CD4-positive, alpha-beta T cell treated with Interleukin-17A for 4 hours (primary cell): ENCODE measurements at places on chromosomes 3 and 15.
A peak's percentile ranks its signal among the peaks of the same experiment; 100 is the strongest.

GRCh38 chr3:45938864-45939263 lies 4.4 kb upstream of the CXCR6 start:
- peak; percentile 92 for DNase-seq

GRCh38 chr3:57179580-57180410 lies 14.6 kb upstream of the IL17RD start:
- DNase-seq = no peak

DNA sequence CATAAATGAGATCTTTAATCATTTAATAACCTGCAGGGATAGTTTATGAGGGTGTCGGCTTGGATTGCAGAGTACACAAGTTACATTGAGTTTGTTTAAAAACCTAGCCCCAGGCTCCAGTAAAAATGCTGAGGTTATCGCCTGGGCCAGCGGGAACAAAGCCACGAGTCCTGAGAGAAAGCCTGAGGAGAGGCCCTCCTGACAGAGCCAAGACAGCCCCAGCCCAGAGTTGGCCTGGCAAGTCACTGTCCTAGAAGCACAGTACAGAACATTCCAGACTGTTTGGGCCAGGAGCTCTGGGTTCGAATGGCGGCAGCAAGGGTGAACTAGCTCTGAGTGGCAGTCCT lies 32.4 kb downstream of the SEC61A1 start:
- no peak for DNase-seq

DNA sequence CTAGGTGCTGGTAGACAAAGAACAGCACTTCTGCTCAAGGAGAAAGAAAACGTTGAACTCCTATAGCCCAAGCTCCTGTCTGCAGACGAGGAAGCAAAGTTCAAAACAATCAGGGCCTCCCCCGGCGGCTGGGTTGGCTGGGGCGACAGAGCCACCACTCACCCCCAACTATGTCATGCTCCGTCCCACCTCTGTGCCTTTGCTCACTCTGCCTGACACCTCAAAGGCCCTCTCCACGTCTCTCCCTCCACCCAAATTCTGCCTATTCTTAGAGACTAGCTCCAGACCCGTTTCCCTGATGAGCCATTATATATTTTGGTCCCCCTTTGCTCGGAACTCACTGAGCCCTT lies 304.3 kb downstream of the TLE3 start:
- DNase-seq = no peak

DNA sequence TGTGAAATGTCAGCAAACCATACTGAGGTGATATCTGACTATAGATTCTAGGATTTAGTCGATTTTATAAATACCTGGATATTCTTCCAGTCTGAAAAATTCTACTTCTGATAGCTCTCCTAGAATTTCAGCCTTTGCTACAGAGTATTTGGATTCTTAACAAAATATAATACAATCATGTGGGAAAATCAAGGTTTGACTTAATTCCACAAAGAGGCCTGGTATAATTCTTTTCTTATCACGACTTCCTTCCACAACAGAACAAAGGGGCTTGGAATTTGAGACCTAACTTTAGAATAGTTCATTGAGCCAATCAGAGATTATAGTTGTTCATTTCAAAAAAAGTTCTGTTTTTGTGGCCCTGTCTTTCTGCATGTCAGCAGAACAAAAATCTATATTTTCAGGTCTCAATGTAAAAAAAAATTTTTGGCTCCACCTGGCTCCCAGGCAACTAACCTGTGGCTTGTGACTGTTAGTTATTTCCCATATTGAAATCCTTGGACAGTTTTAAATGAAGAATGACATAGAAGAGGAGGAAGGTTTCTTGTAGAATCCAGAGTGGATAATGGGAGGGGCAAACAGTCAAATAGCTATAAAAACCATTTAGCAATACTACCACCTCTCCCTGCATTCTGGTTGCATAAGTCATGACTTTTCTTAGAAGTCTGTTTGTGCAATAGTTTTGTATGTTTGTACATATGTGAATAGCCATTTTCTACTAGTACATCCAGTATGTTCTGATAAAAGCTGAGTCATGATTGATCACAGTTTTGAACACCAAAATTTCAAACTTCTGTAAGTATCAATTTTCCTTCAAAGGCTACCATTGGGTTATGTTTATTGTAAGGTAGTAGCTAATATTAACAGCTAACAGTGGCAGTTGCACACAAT lies 4.0 kb downstream of the TM4SF1 start:
- DNase-seq = no peak

DNA sequence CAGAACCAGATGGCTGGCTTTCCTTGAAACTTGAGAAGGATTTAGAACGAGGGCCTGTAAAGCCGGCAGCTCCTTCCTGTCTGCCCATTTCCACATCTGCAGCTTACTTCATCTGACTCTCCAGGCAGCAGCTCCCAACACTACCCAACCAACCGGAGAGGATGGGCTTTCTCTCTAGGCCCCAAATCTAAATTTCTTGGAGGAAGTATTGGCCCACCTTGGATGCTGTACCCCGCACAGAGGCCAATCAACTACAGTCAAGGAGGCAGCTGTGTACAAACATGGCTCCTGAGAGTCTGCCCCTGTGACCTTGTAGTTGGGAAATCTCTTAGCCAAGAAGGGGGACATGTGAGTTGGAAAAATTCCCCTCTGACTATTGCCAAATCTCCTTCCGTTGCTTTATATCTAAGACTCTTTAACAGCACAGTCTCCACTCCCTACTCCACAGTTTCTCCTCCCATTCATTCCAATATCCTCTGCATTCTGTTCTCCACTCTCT lies 8.0 kb upstream of the ACAP2 start:
- no peak for DNase-seq

- no peak for DNase-seq
These were observed 638 bp upstream of the TBC1D5 start for GRCh38 chr3:17742880-17743657.

GRCh38 chr3:127990461-127990860 lies 61.8 kb upstream of the SEC61A1 start:
- DNase-seq = no peak

GRCh38 chr3:46104706-46105105 lies 77.4 kb upstream of the XCR1 start:
- no peak for DNase-seq

GRCh38 chr3:15404767-15405166 lies 22.6 kb downstream of the METTL6 start:
- no peak for DNase-seq

GRCh38 chr3:9349321-9350117 lies 13.3 kb upstream of the THUMPD3 start:
- no peak for DNase-seq

DNA sequence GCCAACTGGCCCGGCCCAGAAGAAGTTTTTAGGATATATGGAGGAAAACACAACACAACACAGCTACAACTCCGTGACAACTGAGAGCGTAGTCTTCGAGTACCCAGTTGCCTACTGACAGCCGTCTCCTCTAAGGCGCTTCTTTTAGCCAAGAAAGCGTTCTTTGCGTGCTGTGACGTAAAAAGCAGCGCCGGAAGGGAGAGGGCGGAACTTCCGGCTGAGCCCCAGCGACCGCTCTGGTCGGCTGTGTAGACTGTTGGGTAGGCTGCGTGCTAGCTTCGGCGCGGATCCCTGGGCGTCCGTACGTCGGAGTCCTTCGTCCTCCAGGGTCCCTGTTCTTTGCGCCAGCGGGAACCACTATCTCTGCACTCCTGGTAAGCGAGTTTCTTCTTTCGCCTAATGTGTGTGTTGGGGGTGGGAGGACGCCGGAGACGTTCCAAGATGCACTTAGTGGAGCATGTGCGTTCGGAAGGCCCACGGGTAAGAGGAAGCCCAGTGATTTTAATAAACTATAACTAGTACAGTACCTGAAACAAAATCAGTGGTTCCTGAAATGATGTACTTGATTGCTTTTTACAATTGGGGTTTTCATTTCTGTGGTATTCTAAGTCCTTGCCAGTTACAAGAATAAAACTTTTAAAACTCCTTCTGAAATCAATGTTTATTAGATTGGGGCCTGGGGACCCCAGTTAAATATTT lies at the start of gene TRMT10C:
Gene TRMT10C, plus strand, starts transcription at position 239 of the 699 bp plus-strand sequence. CDS start 2,914 bp downstream, outside the sequence.
- peak; percentile 92 for DNase-seq

DNA sequence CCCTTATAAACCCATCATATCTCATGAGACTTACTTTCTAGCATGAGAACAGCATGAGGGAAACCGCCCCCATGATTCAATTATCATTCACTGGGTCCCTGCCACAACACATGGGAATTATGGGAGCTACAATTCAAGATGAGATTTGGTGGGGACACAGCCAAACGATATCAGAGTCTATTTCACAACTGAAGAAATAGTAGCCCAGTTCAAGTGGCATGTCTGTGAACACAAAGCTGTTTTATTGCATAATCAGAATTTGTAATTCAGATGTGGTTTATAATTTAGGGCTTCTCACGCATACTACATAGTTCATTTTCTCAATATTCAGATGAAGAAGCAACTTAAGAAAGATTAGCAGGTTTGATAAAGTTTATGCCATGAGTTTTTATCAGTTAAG lies 1188.0 kb upstream of the ALCAM start:
- no peak for DNase-seq

DNA sequence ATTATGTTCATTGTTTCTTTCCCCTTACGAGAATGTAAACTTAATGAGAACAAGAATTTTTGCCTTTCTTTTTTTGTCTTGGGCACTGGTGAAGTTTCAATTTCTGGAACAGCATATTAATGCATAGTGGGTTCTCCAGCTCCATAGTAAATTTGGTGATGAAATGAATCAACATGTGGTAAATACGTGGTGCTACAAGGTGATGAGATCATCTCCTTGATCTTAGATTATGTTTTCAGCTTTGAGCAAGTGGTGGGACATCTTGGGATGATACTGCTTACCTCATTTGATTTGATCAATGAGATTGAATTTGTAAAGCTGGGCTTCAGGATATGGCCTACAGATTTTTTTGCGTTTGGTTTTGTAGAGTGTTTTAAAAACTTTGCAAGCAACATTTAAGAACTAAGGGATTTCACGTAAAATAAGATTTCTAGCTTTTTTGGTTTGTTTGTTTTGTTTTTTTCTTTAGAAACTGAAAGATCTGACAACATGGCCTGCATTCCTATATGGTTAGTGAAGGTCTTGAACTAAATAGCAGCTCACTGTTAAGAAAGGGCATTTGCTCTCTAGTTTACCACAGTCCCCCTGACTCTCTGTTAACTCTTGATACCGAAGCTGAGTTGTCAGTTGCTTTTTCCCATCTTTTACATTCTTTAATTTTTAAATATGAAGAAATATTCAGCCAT lies 45.6 kb downstream of the FNDC3B start:
- DNase-seq = no peak

DNA sequence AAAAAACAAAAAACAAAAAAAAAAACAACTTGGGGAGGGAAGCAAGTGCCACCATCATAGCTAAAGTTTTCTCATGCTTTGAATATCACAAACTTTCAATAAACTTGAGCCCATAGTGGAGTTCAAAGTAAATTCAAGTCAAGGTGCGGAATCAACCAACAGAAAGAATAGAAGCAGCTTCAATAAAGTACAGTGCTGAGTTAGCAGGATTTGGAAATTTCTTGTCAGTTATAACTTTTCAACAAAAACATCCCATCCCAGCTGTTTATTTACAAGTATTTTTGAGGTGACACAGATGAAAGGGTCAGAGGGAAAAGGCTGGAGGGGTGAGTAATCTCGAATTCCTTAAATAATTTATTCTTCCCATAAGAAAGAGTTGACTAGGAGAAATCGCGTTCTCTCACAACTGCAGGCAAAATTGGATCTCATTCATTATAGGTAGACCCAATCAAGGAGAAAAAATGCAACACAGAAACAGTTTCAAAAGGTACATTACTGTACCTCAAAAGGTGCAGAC lies 477.4 kb upstream of the RASGRP1 start:
- DNase-seq = no peak
